ENCODE measurements at places on chromosomes 5 and 9. TPM values are rescaled to one million over a fixed set of nuclear protein-coding genes. Genes with fewer than 3 reads are reported as not detected.

DNA sequence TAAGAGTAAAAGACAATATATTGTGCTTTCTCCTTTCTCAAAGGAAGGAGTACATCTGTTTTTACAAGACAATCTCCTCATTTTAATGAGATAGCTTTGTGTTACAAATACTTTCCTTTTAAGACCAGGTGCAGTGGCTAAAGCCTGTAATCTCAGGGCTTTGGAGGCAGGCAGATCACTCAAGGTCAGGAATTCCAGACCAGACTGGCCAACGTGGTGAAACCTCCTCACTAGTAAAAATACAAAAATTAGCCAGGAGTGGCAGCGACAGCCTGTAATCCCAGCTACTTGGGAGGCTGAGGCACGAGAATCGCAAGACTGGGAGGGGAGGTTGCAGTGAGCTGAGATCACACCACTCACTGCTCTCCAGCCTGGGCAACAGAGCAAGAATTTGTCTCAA lies 11.8 kb downstream of the TMEM161B start:
- no peak for DNase-seq

- no peak for DNase-seq
Measured at GRCh38 chr5:97903742-97904141, 720.7 kb upstream of the RIOK2 start.

IL33 gene
- 9.1 TPM for polyA plus RNA-seq

DNA sequence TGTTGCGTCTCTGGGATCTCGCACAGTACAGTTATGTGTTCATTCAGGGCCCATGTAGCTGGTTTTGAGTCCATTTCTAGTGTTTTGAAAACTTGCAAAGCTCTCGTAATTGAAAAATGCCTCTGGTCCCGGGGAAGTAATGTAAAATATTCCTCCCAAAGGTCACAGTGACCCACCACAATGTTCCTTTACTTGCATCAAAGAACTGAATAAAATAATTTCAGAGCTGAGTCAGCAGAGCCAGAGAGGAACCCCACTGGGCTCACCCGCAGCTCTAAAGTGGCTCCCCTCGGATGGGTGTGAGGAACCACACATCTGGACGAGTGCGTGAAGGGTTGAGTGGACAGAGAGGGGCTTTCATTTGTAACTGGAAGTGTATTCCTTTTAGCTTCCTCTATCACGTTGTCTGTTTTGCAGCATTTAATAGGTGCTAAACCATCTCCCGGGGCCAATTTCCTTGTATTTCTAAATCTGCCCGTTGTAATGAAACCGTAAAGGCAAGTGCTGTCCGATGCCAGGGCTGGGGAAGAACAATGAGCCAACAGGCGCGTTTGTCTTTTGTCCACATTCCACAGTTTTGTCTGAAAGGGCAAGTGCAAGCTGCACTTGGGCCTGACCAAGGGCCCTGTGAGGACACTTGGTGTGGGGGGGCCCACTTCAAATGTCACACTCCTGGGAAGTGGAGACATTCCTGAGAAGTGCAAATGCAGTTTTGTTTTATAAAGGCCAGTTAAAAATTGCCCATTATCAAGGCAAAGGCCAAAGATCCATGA lies 29.9 kb downstream of the COL5A1 start:
- DNase-seq = peak; percentile 8

- DNase-seq = no peak
Measured at GRCh38 chr5:159128070-159128541, 28.4 kb upstream of the EBF1 start.

- DNase-seq = no peak
Measured at GRCh38 chr9:6576987-6577386, 68.5 kb downstream of the GLDC start.

Measured in ovary (tissue), 10 donors.